ENCODE measurements at places on chromosomes 6 and 20. TPM values are rescaled to one million over a fixed set of nuclear protein-coding genes. Genes with fewer than 3 reads are reported as not detected.

The CLPSL1 gene
- not detected for total RNA-seq

The DZANK1 gene
- total RNA-seq = 2.6 TPM

The RPS21 gene
- total RNA-seq = 1,819 TPM

The ECT2L gene
- total RNA-seq = not detected

The NKX2-4 gene
- total RNA-seq = not detected

The PRDM13 gene
- 0.45 TPM for total RNA-seq

The SLC32A1 gene
- not detected for total RNA-seq

The ZSCAN31 gene
- total RNA-seq = 2.4 TPM

The DEFB123 gene
- not detected for total RNA-seq

Data from A549 treated with ZK216348 at 1 μM for 4 hours (cell line).